Myocyte (in vitro differentiated cells): ENCODE measurements at places on chromosomes 12 and 14. TPM values are rescaled to one million over a fixed set of nuclear protein-coding genes. Genes with fewer than 3 reads are reported as not detected.

The CCDC197 gene
- total RNA-seq = not detected in 2 replicates

The POTEG gene
- not detected in 2 replicates for total RNA-seq

The SERPINA12 gene
- total RNA-seq = not detected in 2 replicates

The PIGH gene
- total RNA-seq = 8.9 and 14.5 TPM in 2 replicates

The GLIPR1L1 gene
- not detected in 2 replicates for total RNA-seq

The MOAP1 gene
- 45.4 and 58.7 TPM in 2 replicates for total RNA-seq

The GDF3 gene
- not detected in 2 replicates for total RNA-seq
